Kidney (tissue), 22 donors: ENCODE measurements at places on chromosomes 4 and X.

DNA sequence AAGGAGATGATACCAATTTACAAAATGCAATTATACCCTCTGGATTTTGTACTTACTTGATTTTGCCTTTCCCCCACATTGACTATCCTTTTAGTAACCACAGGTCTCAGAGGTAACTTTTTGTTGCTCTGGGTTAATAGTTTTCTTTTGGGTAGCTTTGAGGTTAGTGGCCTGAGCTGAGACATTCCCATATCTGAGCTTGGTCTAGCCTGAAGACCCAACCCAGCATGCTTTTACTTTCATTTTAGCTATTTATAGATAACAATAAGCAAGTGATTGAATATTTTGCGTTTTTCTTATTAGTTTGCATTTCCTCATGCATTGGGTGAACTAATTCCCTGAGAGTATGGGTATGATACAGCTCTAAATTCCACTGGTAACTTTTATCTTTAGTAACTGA lies 11.8 kb downstream of the HTN1 start:
- DNase-seq, result no peak

DNA sequence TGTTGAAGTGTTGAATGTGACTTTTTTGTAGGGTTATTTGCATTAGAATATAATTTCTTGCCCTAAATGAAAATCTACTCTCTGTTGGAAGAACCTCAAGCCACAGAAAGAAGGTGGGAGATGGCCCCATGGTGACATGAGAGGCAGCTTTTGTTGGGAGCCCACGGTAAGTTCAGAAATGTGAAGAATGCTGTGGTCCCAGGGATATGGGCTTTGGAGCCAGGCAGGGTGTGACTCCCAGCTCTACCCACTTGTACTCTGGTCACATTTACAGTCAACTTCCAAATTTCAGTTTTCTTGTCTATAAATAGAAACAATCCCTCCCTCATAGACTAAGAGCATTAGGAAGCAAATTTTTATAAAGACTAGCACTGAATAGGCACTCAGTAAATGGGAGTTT lies 177.8 kb downstream of the RAB28 start:
- DNase-seq, result no peak

- no peak for DNase-seq
Measured at GRCh38 chr4:166277853-166278252, 404.8 kb downstream of the TLL1 start.

DNA sequence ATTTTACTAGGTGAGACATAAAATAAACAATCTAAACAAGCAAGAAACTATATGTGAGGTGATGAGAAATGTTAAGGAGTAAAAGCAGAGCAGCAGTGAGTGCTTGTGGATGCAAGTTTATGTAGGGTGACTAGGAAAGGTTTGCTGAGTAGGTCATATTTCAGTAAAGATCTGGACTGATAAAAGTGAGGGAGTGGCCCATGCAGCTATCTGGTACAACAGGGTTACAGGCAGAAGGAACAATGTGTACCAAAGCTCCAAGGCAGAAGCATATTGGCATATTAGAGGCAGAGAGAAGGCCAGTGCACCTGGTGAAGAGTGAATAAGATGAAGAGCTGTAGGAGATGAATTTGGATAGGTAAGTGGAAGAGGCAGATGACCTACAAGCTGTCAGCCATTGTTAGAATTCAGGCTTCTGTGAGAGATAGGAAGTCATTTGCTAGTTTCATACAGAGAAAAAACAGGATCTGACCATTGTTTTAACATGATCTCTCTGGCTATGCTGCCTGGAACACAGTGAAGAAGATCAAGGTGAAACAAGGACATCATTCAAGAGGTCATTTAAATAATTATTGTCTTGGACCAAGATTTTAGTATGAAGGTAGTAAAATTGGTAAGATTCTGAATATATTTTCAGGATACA lies 274.6 kb downstream of the ANKRD50 start:
- DNase-seq, result no peak

DNA sequence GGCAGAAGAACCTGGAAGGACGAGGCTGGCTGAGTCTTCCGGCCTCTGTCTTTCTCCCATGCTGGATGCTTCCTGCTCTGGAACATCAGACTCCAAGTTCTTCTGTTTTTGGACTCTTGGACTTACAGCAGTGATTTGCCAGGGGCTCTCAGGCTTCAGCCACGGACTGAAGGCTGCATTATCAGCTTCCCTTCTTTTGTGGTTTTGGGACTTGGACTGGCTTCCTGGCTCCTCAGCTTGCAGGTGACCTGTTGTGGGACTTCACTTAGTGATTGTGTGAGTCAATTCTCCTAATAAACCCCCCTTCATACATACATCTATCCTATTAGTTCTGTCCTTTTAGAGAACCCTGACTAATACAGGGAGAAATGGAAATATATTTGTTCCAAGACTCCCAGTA lies 265.8 kb downstream of the PCDH18 start:
- no peak for DNase-seq

DNA sequence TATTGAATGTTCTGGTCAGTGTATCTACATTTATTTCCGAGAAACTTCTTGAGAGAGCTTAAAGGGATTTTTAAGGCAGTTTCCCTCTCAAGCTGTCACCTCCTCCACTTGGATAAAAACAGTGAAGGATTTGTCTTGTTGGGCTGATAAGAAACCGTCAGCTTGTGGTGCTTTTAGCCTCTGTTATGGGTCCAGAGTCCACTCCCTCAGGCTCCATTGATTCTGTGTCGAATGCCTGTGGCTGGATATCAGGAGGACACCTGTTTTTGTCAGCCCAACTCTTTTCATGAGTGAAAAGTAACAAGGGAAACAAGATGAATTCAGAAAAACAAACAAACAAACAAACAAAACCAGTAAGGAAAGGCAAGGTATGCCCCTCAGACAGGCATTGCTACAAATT lies 12.4 kb downstream of the CLCN4 start:
- DNase-seq, result no peak

GRCh38 chr4:145130130-145130529 lies 32.0 kb downstream of the ABCE1 start:
- no peak for DNase-seq
